NCI-H187 (cell line): ENCODE measurements at places on chromosomes 7 and 10.

- DNase-seq: no peak
Observed at GRCh38 chr10:33137356-33138005, 179.5 kb upstream of the ITGB1 start.

GRCh38 chr7:835021-835420 lies 2.7 kb downstream of the SUN1 start:
- DNase-seq: no peak

GRCh38 chr7:81769891-81770727 lies at the start of gene HGF:
HGF (minus strand) TSS chr7:81770047; CDS start chr7:81769971, 76 bp downstream.
- DNase-seq: no peak

GRCh38 chr7:43398831-43399230 lies 184.1 kb upstream of the STK17A start:
- no peak for DNase-seq

DNA sequence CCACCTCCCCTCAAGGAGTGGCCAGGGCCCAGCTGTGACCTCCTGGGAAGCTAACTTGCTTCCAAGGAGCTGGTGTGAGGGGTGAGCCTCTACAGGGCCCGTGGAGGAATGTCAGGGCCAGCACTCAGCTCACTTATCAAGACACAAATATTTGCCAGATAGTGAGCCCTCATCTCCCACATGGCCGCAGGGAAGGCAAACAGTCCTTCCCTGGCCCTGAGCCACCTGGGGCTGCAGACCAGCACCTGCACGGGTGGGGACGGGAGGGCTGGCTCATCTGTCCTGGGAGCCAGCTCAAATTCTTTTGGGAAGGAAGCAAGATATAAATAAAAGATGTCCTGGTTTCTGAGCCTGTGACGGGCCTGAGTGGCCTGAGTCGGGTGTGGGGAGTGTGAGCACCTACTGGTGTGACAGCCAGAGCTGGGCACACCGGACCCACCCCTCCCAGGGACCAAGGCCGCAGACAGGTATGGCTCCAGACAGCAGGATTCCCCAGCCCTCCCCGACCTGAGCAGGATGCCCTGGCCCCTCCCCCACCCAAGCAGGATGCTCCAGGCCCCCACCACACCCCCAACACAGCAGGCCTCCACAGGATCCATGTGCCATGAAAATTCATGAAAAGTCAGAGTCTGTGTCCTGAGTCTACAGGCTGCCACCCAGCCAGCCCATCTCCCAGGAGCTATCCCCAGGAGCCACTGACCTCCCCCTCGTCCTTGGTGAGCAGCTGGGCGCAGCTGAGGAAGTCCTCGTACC lies 148.0 kb downstream of the MAPK8 start:
- no peak for DNase-seq

GRCh38 chr10:113916053-113916452 lies 61.6 kb downstream of the NHLRC2 start:
- no peak for DNase-seq

DNA sequence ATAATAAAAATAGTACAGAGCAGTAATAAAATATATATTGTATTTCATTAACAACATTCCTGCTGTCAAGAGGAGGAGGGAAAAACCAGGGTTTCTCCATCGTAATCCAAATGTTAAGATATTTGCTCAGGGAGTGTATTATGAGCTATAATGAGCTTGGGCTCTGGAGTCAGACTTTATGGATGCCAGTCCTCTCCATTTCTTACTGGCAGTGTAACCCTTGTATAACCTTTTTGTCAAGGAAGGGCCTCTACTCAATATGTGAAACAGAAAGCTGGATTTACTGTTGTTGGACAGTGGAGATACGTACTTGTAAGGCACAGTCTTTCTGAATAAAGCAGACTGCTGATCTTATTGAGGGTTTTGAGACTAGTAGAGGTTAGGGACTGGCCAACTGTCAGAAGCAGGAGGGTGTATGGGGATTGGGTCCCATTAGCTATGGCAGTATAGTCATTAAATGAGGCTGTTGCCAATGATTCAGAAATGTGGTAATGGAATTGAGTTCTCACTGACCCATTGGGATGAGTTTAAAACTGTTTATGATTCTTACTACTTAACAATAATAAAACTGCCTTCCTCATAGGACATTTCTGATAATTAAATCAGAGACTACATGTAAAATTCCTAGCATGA lies 56.5 kb downstream of the ZNF277 start:
- DNase-seq: no peak
